ENCODE measurements at places on chromosomes 11 and 22.

DNA sequence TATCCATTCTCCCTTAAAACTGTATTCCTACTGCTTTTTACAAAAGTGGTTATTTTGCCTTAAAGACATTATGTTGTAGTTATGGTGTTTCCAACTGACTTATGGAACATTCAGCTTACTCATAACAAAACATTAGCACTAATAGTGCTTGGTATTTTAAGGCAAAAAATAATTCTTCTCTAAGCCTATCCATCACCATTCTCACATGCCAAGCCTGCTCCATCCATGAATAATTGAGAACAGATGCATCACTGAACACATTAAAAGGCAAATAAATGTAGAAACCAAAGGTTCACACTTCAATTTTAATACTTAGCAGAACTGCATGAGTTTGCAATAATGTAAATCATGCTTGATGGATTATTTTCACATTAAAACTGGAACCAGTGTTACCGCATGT is 42.3 kb upstream of the DDI1 start:
- DNase-seq: no peak

GRCh38 chr11:11086979-11087378 is 229.1 kb upstream of the ZBED5 start:
- no peak for DNase-seq

DNA sequence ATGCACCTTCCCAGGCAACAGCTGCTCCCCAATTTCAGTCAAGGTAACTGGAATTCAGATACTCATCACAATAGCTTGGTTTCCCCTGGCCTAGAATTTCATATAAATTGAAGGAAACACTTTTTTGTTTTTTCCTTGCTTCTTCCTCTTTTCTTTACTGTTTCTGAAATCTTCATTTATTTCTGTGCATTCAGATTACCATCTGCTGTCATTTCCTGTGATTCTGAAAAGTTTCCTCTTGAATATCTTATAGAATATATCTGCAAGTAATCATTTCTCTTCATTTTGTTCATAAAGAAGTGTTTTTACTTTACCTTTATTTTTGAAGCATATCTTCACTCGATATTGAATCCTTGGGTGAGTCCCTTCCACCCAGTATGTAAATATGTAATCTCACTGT is 85.3 kb downstream of the GAB4 start:
- no peak for DNase-seq

- no peak for DNase-seq
These were observed 152.9 kb downstream of the CACNA1I start for GRCh38 chr22:39723463-39723862.

DNA sequence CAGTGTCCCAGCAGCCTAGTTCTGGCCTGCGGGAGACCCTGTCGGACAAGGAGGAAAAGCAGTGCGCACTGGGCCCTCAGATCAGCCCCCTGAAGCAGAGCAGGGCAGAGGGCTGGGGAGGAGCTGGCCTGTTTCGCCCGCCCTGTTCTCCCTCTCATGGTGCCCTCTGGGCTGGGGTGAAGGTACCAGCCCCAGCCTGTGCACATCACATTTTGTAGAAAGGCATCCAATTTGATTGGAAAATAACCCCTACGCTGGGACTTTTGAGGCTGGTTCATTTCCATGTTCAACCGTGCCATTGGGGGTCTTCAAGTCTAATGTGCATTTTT is 832 bp upstream of the NAP1L4 start:
- DNase-seq: no peak

GRCh38 chr11:4017129-4017528 is 77.5 kb upstream of the RRM1 start:
- DNase-seq: no peak
